ENCODE measurements at places on chromosomes 2 and 18. TPM values are rescaled to one million over a fixed set of nuclear protein-coding genes. Genes with fewer than 3 reads are reported as not detected.

Gene DCDC2C
- total RNA-seq = 1.3 TPM

Gene GALNT5
- 7.6 TPM for total RNA-seq

Gene IL36B
- not detected for total RNA-seq

Gene REEP1
- total RNA-seq = 61.9 TPM

Gene PAX3
- total RNA-seq = 11.6 TPM

Gene ANKRD53
- 0.69 TPM for total RNA-seq

Gene SP140
- total RNA-seq = 0.99 TPM

Gene AMER3
- total RNA-seq = 11.4 TPM

Gene GAL3ST2
- 0.50 TPM for total RNA-seq

Gene EPB41L3
- total RNA-seq = 226 TPM

Gene LCT
- total RNA-seq = 0.06 TPM

Gene WDR12
- 35.4 TPM for total RNA-seq

Gene GPR39
- 0.79 TPM for total RNA-seq

Gene SPATA3
- total RNA-seq = not detected

Gene CACNB4
- 62.9 TPM for total RNA-seq

Gene PHOSPHO2
- total RNA-seq = 8.7 TPM

Gene ACKR3
- total RNA-seq = 52.0 TPM

Gene POTEF
- total RNA-seq = 0.17 TPM

Gene LRRC30
- not detected for total RNA-seq

Gene HOXD12
- not detected for total RNA-seq

Gene LMAN2L
- total RNA-seq = 29.7 TPM
